ENCODE measurements at places on chromosomes 4 and X. TPM values are rescaled to one million over a fixed set of nuclear protein-coding genes. Genes with fewer than 3 reads are reported as not detected.

GRCh38 chr4:47536966-47537365, 51.9 kb downstream of the ATP10D start:
- no peak for DNase-seq

GRCh38 chr4:23762551-23762950, 127.3 kb downstream of the PPARGC1A start:
- DNase-seq: no peak

DNA sequence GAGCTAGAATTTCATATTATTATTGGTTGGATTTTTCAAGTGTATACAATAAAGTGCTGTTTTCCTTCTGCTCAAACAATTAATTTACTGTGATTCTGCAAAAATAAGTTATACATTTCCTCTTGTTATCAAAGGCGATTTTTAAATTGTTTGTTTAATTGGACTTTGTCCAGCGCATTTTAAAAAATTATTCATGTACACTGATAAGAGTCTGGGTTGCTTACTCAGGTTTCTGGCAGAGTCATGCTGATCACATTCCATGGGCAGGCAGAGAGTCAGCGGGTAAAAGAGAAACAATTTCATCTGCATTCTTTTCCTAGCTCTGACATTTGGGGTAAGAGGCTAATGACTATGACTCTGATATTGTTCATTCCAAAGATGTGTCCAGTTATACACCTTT, 8.9 kb downstream of the FAT4 start:
- DNase-seq: no peak

- no peak for DNase-seq
Observed at GRCh38 chrX:27924718-27925117, 56.5 kb downstream of the DCAF8L1 start.

Gene AFAP1
- total RNA-seq: 27.8 TPM

- no peak for DNase-seq
Observed at GRCh38 chrX:73877687-73878086, 314.7 kb downstream of the CHIC1 start.

Gene CPE
- 2.3 TPM for total RNA-seq

Gene MAGEB17
- not detected for total RNA-seq

DNA sequence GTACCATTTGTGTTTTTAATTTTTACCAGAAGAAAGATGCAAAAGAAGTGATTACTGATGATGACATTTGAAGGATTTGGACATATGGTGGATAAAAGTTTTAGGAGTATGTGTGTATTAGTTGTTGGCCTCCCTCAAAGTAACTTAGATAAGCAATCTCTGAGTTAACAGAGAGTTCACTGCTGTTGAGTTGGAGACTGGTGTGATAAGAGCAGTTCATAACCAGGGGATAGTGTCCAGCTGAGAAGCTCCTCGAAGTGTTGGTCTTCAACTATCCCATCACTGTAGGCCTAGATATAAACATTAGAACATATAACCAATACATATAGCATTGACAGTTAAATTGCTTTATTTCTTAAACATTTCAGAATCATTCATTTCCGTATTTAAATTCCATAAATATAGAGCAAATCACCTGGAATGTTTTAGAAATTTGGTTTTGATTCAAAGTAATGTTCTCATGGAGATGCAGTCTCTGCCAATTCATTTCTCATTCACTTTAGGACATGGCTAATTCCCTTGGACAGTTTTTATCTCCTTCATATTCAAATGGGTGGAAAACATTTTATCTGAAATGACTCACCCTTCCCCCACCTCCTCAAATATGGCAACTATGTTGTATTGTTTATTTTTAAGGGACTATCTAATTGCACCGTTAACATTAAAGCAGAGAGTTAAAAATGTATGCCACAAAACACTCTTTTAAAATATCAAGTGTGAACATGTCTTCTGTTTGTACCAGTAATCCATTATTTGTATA, 136.8 kb upstream of the SLC4A4 start:
- no peak for DNase-seq

DNA sequence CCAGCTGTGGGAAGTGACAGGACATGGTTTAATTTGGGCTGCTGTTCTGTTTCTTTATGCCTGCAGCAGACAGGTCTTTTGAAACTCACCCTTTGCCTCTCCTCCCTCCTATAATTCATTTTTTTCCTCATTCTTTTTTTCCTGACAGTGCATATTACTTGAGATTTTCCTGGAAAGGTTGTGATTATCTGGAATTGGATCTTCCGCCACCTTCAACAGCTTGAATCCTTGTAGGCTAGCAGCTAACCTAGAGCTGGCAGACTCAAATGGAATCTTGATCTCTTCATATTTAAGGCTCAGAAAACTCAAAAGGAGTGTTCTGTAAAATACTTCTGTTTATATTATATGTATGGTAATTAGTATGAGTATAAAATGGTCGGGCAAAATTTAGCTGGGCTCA, 49.3 kb upstream of the CLCN4 start:
- DNase-seq: no peak

Gene COL4A5
- total RNA-seq: 54.6 TPM

DNA sequence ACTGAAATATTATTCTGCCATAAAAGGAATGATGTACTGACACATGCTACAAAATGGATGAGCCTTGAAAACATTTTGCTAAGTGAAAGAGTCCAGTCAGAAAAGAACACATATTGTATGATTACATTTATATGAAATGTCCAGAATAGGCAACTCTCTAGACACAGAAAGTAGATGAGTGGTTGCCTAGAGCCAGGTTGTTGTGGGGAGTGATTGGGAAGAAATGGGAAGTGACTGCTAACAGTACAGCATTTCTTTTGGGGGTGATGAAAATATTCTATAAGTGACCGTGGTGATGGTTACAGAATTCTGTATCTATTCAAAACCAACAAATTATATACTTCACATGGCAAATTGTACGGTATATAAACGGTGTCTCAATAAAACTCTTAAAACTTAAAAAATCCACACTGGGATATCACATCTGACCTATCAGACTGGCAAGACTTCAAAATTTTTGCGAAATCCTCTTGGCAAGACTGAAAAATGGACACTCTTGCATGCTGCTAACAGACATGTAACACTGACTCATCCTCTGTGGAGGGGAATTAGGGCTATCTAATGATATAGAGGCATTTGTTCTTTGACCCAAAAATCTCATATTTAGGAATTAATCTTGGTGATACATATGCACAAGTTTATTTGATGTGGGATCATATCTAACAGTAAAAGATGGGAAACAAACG, 71.8 kb downstream of the FAM13A start:
- no peak for DNase-seq

GRCh38 chr4:30866907-30867306, 146.7 kb downstream of the PCDH7 start:
- DNase-seq: no peak

Gene EXOC1L
- total RNA-seq: not detected

Gene GNRHR
- not detected for total RNA-seq

DNA sequence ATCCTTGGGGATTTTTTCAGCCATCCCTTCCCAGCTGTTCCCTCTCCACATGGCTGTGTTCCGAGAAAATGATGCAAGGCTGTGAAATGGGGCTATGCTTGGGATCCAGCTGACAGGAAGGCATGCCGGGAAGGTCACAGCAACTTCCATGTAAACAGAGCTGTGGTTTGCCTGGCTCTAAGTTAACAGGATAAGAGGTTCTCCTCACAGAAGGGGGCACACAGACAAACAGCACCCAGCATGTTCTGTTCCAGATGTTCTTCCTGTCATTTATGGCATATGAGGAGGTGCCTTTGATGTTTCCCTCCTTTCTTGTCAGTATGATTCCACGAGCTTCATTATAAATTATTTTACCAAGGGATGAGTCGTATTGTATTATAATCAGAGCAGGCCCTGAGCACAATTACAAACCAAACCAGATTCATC, 220.7 kb downstream of the ANTXR2 start:
- no peak for DNase-seq

Gene NR3C2
- 0.54 TPM for total RNA-seq

Gene MXRA5
- 4.3 TPM for total RNA-seq

GRCh38 chr4:65737672-65738071, 67.4 kb upstream of the EPHA5 start:
- DNase-seq: no peak

DNA sequence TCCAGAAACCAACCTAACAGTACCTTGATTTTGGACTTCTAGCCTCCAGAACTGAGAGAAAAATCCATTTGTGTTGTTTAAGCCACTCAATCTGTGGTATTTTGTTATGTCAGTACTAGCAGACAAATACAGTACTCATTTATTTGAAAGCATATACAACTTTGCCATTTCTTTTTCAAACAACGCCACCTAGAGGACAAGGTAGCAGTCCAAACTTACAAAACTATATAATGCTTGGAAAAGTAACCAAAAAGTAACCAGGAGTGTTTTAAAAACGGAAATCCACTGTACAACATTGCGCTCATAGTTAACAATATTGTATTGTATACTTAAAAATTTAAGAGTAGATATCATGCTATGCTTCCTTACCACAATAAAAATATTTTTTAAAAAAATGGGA, 37.0 kb upstream of the FGF13 start:
- DNase-seq: no peak

- DNase-seq: no peak
Observed at GRCh38 chrX:6660567-6661264, 125.8 kb upstream of the VCX3A start.

GRCh38 chr4:13514722-13515121, 29.6 kb downstream of the NKX3-2 start:
- DNase-seq: no peak

DNA sequence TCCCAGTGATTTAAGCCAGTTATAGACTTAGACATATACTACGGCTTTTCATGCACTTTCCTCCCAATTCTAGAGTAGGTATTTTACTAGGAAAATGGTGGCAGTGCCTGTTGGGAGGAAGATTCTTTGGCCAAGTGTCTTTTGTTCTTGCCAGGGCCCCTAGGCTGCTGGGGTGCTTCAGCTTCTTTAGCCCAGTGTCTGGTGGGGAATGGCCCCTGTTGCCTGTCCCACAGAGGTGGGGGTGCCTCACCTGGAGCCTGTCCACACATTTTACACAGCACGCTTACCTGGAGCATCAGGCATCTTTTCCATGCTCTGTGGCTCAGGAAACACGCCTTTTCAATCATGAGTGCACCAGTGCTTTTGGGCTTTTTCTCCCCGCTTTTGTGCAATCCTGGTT, 33.2 kb upstream of the MSANTD1 start:
- no peak for DNase-seq

Gene SEC24D
- 70.4 TPM for total RNA-seq

Gene TCEAL3
- 12.2 TPM for total RNA-seq

GRCh38 chrX:102739657-102740056, 19.1 kb downstream of the GPRASP3 start:
- no peak for DNase-seq

Gene FGFRL1
- total RNA-seq: 5.2 TPM

- DNase-seq: no peak
Observed at GRCh38 chr4:67638136-67638535, 62.8 kb downstream of the UBA6 start.
